Astrocyte of the spinal cord (primary cell): ENCODE measurements at places on chromosomes 4 and X.

GRCh38 chrX:18377796-18378195, 23.3 kb upstream of the SCML2 start:
- DNase-seq: no peak

- DNase-seq: no peak
Observed at GRCh38 chrX:129427267-129427666, 96.0 kb downstream of the SMARCA1 start.

GRCh38 chr4:183508697-183509335, 4.0 kb downstream of the ING2 start:
- no peak for DNase-seq

DNA sequence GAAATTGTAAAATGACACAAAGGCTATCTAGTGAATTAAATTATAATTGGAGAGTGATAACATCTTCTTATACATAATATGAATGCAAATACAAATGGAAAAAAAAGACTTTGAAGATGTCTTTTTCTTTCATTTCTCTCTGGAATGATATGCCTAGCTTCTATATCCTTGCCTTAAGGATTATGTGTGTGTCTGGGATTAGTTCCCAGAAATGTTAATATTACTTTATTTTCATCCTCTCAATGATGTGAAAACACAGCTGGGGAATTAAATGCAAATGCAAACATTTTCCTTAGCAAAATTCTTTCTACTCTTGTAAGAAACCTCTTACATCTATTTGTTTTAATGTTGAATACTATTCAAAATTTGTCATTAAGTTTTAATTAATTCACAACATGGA, 441.9 kb downstream of the FSTL5 start:
- no peak for DNase-seq

GRCh38 chr4:142098900-142099545, 462.6 kb downstream of the IL15 start:
- no peak for DNase-seq

DNA sequence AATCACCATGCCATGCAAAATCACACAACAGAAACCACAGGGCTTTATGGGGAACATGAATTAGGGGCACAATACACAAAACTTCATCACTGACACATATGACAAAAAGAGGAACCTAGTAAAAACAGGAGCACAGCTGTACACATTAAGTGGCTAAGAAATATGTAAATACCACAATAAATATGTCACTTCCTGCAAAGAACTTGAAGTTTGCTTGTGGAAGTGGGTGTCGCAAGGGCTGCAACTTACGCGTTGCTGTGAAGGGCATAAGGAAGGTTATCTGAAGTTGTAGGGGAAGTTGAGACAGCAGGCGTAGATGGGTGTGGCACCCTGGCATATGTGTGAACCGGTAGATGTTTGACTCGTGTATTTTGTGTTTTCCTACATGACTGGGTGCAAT, 42.4 kb downstream of the CLCN4 start:
- DNase-seq: no peak

DNA sequence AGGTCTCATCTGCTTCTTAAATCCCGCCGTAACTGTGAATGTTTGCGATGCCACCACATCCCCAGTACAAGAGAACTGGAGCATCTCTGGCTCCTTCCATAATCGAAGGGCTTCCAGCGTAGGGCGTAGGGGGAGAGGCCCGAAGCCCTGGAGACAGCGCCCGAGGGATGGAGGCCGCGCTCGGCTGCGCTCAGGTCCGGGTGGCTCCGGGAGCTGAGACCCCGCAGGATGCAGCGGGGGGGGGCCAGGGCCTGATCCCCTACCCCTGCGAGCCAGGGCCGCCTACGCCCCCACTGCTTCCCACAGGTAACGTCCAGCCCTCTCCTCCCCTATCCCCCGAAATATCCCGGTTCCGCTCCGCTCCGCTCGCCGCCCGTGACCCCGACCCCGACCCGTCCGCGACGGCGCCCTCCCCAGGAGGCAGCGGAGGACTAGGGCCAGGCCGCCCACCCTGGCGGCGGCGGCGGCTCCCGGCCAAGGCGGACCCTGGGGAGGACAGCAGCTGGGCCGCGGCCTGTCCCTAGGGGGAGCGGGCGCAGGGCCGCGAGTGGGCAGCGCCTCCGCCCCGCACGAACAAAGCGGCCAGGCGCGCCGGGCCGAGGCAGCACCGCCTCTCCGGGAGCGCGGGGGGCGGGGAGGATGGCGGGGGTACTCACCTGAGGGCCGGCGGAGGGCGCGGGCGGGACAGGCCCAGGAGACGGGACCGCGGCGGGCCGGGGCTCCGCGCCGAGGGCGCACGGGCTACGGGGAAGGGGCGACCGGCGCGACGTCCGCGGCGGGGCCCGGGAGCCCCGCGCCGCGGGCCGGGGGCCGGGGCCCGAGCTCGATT, 723 bp downstream of the WDFY3 start:
- DNase-seq: peak; percentile 46

- DNase-seq: no peak
Observed at GRCh38 chr4:86054286-86055032, 305.4 kb downstream of the MAPK10 start.

GRCh38 chr4:184885602-184886001, 59.8 kb upstream of the ACSL1 start:
- no peak for DNase-seq

- DNase-seq: peak; percentile 35
Observed at GRCh38 chr4:55447831-55448230, 52.1 kb downstream of the TMEM165 start.

GRCh38 chrX:44778254-44778653, 65.6 kb upstream of the DUSP21 start:
- DNase-seq: no peak

- no peak for DNase-seq
Observed at GRCh38 chrX:152899874-152900719, 2.2 kb downstream of the ZNF185 start.

GRCh38 chrX:24376403-24376802, 16.0 kb downstream of the SUPT20HL1 start:
- DNase-seq: no peak

DNA sequence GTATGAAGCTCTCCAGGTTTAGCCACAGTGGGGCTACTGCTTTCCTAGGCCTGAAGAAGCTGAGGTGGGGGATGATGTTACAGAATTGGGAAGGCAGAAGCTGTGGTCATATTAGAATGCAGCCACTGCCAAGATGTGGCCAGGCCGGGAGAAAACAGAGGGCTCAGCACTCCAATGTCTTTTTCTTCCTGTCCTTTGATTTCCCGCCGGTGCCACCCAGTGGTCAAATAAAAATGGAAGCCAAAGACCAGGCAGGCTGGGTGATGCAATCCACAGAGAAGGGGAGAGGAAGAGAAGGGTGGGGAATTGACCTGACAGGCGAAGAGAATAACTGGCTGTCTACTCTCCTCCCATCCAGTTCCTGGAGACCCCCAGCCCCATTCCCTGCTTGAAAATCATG, 94.9 kb upstream of the SHISA3 start:
- peak; percentile 43 for DNase-seq

- DNase-seq: no peak
Observed at GRCh38 chr4:114282937-114283336, 303.5 kb upstream of the ARSJ start.

- DNase-seq: no peak
Observed at GRCh38 chr4:70761276-70761816, 39.6 kb downstream of the RUFY3 start.

DNA sequence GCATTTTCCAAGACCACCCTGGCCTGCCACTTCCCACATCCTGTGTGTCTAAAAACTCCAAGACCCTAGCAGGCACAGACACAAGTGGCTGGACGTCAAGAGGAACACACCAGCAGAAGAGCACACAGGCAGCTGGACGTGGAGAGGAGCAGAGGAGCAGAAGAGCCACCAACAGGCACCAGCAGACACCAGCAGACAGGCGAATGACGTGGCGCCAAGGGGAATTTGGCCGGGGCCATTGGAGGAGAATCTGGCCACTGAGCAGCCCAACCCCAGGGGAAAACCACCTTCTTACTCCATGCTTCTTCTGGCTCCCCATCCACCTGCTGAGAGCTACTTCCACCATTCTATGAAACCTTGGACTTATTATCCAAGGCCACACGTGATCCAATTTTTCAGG, 243.1 kb upstream of the CTSO start:
- no peak for DNase-seq

DNA sequence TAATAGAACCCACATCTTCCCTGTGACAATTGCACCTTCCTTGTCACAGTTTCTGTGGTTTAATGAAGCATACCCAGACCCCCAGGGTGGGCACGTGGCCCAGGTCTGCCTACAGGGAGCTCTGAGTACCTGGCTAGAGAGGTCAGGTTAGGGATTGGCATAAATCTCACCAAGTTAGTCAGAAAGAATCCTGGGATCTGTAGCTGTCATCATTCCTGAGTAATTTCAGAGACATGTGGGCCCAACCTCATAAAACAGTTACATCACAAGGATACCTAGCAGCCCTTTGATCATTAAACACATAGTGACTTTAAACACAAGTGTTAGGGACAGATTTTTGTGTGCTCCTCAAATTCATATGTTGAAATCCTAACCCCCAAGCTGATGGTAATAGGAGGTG, 123.0 kb downstream of the KDR start:
- DNase-seq: no peak

DNA sequence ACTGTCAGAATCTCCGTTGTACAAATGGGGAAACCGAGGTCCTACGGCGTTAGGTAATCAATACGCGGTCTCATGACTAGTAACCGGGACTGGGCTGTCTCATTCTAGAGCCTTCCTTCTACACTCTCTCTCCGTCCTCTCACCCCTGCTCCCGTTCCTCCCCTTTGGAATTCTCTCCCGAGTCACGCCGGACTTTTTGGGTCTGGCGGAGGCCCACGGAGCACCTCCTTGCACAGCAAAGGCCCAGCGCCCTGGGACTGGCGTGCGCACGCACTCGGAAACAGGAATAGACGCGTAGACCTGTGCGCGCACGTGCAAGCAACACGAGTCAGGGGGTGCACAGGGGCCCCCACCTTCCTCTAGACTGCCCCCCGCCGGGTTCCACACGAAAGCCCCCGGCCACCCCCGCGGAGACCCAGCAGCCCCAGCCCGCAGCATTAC, 361 bp downstream of the QDPR start:
- peak; percentile 38 for DNase-seq

DNA sequence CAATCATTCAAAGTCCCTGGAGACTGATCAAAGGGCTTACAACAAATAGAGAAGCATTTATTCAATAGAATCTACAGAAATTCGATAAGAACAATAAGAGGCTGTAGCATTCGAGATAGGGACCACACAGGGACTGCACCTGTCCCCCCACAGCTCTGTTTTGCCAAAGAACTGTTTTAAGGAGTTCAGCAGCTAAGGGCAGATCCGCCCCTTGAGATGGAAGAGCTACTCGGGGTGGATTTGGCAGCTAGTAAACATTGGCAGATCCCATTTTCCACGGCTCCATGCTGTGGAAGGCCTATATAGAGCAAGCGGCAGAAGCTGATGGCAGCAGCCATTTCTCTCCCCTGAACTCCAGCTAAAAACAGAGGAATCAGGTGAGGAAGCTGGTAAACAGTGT, 75.7 kb downstream of the GPR82 start:
- DNase-seq: no peak

- DNase-seq: no peak
Observed at GRCh38 chr4:153332936-153333335, 11.6 kb upstream of the MND1 start.

- DNase-seq: peak; percentile 75
Observed at GRCh38 chr4:120293341-120293740, 226.7 kb upstream of the MAD2L1 start.

DNA sequence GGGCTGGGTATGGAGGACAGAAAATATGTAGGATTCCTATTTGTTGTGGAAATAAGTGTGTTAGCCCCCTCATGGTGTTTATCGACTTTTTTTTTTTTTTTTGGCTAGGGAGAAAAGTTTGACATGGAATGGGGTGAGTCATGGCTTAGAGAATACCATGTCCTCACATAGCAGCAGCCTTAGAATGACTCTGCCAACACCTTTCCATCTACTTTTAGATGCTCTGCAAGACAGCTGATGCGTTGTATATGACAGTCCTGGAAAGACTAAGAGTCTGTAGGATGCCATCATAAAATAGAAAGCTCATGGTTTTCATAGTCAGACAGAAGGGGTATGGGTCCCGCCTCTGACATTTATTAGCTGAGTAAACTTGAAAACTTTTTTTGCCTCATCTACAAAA, 37.7 kb downstream of the MTTP start:
- no peak for DNase-seq

DNA sequence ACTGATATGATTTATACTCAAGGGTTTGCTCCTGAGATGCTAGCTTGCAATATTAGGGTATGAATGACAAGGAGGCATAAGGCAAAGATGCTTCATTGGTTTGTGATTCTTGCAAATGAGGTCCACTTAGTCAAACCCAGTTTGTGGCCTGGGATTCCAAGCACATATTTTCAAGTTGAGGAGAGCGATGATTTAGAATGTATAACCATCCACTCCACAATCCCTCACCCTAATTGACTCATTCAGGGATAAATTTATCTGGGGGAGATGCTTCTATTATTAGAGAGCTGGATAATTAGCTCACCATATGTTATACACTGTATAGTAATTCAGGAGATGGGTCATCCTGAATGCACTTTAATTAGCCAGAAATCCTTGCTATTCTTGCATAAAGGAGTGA, 118.3 kb upstream of the PUDP start:
- DNase-seq: no peak

DNA sequence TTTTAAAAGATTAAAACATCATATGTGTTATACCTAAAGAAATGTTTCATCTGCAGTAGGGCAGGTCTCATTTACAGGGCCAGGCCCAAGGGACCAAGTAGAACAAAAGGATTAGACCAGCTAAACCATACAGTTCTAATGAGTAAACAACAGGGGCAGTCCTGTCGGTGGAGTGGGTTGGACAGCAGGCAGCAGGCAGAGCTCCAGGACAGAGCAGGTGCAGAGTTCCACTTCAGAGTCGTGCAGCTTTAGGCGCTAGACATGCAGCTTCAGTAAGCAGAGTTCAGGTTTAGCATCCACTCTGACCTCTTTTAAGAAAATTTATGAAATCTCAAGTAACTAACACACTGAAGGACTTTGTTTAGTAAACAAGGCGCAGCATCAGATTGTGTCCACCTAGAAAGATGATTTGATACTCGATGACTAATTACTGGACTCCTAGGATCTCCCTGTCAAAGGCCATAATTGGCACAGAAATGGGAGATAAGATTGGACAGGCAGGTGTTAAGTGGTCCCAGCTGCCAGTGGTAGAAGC, 487.7 kb upstream of the INTU start:
- DNase-seq: no peak

- no peak for DNase-seq
Observed at GRCh38 chr4:22427675-22428074, 88.2 kb downstream of the ADGRA3 start.

- DNase-seq: peak; percentile 41
Observed at GRCh38 chr4:8478801-8479744, 38.5 kb downstream of the TRMT44 start.

DNA sequence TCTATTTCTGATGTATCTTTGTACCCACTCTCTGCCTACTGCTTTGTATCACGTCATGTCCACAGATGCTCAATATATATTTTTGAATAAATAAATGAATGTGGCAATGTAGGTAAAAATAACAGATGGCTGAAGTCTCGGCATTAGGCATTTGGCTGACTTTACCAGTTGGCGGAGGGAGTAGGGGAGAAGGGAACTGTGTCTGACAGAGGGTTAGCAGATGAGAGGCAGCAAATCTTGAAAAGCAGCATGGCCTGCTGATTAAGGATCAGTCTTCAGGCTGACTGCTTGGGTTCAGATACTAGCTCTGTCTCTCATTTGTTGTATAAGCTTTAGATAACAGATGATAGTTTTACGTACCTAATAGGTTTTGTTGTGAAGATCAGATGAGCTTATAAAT, 31.9 kb upstream of the RASGEF1B start:
- no peak for DNase-seq

- no peak for DNase-seq
Observed at GRCh38 chr4:25307596-25307995, 5.0 kb upstream of the ZCCHC4 start.

GRCh38 chr4:26319949-26320537, 771 bp upstream of the RBPJ start:
- DNase-seq: no peak
